ENCODE measurements at places on chromosomes 11 and 22.
A peak's percentile ranks its signal among the peaks of the same experiment; 100 is the strongest.

GRCh38 chr22:19892257-19892879 lies 37.7 kb upstream of the GNB1L start:
- DNase-seq: peak; percentile 31

DNA sequence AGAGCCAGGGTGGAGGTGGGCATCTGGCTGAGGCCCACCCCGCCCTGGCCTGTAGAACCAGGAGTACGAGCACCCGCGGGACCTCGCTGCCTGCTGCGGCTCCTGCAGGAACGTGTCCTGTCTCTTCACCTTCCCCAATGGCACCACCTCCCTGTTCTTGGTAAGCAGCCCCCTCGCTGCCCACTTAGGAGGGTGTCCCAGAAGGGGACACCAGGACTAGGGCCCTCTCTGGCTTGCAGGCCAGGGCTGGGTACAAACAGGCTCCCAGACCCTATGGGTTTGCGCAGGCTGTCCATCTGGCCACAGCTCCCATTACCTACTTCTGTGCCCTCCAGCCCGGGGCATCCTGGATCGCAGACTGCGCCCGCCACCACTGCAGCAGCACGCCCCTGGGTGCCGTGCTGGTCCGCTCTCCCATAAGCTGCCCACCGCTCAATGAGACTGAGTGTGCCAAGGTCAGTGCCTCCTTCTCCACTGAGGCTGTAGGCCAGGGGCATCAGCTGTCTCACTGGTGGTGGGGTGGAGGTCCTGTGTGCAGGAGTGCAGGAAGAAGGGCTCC lies 77.5 kb upstream of the MYOD1 start:
- DNase-seq: no peak

DNA sequence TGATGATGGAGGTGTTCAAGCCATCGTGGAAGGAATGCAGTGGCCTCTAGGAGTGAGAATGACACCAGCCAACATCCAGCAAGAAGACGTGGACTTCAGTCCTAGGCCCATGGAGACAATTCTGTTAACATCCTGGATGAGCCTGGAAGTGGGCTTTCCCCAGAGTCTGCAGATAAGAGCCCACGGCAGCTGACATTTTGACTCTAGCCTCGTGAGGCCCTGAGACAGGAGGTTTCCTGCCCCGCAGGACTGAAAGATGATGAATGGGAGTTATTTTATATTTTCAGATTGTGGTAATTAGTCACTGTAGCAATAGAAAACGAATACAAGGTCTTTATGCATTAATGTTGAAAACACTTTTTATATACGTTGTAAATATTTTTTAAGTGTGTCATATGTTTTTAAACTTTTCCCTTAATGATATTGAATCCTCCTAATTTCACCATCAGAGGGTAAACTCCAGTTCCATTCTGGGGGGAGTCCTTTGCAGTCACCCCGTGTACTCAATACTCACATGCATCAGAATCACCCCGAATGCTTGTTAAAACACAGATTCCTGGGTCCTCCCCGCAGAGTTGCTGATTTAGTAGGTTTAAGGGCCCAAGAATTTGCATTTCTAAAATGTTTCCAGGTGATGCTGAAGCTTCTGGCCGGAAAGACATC lies 570 bp upstream of the TPCN2 start:
- no peak for DNase-seq

DNA sequence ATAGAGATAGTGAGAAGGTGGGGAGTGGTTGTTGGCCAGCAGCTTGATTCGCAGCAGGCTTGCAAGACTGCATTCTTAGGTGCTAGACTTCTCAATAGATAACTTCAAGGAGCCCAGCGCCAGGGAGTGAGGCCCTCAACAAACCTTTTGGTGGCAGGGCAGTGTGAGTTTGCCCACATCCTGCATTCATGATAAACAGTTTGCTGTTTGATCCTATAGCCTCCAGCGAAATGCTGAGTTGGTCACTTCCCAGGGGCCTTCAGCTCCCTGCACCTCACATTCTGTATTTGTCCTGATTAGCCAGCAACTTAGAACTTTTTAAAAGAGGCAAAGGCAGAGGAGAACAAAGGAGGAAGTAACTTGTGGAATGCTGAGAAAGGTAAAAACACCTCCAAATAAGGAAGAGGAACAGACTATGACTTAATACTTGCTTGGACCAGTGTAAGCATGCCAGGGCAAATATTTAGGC lies 25.1 kb downstream of the OR10A6 start:
- DNase-seq: no peak

GRCh38 chr11:530960-531831 lies 4.2 kb downstream of the HRAS start:
- DNase-seq: no peak

GRCh38 chr22:20186871-20187546 lies 36.2 kb upstream of the CCDC188 start:
- no peak for DNase-seq

- no peak for DNase-seq
Measured at GRCh38 chr22:50606165-50606945, 5.8 kb downstream of the MAPK8IP2 start.

- DNase-seq: no peak
Measured at GRCh38 chr11:44624761-44625221, 59.3 kb downstream of the CD82 start.

DNA sequence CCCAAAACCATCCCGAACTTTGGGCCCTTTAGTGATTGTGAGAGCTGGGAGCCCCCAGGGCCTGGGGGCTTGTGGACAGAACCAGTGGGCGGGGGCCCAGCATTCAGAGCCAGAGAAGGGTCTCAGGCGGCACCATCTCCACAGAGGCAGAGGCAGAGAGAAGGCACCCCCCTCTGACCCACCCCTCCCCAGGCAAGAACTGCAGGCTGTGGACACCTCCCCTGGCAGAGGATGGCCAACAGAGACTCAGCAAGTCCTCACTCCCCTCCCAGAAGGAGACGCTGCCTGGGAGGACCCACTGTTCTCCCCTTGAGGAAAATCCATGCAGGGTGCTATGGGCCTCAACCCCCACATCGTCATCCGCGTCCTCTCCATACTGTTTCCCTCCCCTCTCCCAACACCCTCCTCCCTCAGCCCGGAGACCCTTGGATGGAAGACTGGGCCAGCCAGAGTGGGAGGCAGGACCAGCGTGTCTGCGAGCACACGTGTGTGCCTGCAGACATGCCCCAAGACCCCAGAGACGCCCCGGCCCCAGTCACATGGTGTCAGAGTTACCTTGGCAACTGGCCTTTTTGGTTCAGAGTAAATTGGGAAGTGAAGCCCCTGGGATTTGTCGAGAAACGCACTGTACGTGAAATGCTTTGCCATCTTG lies 42.6 kb downstream of the KCNC1 start:
- no peak for DNase-seq

- DNase-seq: no peak
Measured at GRCh38 chr11:114065094-114065493, 5.6 kb downstream of the ZBTB16 start.

GRCh38 chr11:130070846-130071200 lies 1.1 kb downstream of the APLP2 start:
- DNase-seq: no peak

DNA sequence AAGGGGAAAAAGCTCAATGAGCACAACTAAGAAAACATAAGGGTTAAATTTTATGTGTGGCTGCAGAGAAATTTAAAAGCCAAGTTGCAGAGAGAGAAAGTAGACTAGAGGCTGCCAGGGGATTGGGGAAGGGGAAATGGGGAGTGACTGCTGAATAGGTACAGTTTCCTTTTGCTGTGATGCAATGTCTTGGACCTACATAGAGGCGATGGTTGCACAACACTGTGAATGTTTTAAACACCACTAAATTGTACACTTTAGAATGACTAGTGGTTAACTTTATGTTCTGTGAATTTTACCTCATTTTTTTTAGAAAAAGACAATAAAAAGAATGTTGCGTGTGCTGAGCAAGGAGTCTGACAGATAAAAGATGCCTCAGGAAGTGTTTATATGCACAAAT lies 36.5 kb downstream of the TENM4 start:
- no peak for DNase-seq

DNA sequence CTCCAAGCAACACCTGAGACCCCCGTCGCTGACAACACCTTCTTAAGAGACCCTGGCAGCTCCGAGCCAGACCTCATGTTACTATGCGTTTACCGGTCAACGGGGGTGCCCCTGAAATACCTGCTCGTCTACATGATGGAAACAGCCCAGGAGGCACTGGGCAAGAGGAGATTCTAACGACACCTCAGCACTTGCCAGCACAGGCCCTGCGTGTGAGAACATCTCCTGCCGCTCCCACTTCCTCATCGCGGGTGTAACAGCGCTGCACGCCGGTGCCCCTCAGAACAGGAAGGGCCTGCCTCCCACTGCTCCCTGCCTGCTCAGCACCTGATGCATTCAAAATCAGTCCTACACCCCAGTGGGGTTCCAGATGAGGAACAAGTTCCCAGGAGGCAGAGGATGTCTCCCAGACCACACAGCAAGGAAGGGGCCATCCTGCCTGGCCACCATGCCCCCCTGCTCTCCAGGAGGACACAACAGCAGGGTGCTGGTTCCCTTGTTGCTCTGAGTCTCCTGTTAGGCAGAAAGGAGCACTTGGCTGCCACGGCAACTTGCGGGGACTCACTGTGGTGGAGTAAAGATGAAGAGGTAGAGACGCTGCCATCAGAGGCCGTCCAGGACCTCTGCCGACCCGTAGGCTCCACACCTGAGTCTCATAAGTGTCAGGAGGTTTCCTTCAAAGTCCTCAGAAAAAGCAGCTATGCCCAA lies 2.1 kb downstream of the TOLLIP start:
- no peak for DNase-seq

GRCh38 chr11:99773646-99774045 lies 752.9 kb downstream of the CNTN5 start:
- no peak for DNase-seq

- no peak for DNase-seq
Measured at GRCh38 chr22:39989633-39990032, 5.1 kb upstream of the FAM83F start.

- DNase-seq: no peak
Measured at GRCh38 chr11:73454987-73455386, 78.8 kb downstream of the RELT start.

GRCh38 chr11:121292495-121293287 lies at the start of gene SC5D:
SC5D (plus strand) TSS chr11:121292771; CDS start chr11:121303376, 10,605 bp downstream.
- DNase-seq: peak; percentile 92

DNA sequence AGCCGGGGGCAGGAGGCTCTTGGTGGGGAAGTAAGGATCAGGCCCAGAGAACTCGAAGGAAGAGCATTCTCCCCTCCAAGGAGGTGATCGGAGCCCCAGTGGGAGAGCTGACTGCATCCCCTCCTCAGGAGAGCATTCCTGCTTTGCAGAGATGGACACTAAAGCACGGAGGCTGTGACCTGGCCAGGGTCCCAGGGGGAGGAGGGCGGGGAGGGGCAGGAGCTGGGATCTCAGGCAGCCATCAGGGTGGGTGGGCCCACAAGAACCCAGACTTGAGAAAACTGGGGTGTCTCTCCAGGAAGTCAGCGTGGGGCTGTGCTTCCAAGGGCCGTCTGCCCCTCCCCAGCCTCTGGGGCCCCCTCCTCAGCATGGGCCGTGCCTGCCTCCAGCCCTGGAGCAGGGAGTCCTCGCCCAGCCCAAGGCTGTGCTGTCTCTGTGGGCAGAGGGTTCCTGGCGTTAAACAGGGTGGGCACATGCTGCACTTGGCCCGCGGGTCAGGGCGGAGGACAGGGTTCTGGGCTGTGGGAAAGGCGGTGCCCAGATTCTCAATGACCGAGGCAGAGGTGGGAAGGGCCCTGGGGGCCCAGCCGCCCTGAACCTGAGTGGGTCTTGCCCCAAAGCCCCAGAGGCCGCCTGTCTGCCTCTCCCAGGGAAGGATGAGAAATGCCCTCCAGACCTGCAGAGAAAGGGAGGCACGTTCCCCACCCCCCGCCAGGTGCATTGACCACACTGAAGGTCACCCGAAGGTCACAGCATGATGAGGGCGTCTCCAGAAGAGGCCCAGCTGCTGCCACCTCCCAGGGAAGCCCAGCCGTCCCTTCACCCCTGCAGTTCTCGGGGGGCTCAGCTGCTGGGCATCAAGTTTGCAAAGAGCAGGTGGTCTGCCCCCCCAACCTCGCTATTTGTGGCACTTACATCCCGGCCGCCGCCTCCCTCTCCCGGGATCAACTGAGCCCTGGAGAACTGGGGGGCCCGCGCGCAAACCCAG lies 643 bp downstream of the CEND1 start:
- DNase-seq: no peak

DNA sequence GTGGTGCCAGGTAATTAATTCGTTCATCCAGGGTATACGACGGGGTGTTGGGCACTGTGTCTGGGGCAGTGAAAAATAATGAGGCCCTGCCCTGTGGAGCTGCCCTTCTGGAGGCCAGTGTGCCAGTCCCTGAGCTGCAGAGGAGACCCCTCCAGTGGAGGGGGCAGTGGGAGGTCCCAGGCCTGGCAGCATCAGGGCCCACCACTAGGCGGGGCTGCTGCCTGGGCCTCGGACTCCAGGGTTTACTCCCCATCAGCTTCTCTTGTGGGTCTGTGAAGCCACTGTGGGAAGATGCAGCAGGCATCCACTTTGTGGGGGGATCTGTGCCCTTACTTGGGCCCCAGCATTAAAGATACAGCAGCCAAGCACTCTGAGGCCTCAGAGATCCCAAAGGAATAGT lies 17.4 kb upstream of the TMPRSS6 start:
- no peak for DNase-seq

DNA sequence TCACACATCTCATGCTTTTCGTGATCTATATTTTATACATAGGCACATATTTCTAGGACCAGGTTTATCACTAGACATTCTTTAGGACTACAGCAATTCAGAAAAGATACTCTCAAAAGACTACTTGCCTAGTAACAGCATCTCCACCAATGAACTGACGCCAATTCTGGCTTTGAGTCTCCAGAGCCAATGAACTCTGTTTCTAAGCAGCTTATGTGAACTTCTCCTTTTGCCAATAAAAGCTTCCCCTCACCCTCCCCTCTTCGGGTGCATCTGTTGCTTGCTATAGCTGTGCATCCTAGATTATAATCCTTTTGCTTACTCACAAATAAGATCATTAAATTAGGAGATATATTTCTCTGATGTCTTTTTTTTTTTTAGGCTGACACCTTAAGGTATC lies 11.4 kb upstream of the ANKK1 start:
- no peak for DNase-seq

GRCh38 chr11:134292661-134293060 lies 16.5 kb downstream of the GLB1L3 start:
- DNase-seq: no peak

GRCh38 chr11:123046473-123047259 lies 15.3 kb downstream of the HSPA8 start:
- no peak for DNase-seq

DNA sequence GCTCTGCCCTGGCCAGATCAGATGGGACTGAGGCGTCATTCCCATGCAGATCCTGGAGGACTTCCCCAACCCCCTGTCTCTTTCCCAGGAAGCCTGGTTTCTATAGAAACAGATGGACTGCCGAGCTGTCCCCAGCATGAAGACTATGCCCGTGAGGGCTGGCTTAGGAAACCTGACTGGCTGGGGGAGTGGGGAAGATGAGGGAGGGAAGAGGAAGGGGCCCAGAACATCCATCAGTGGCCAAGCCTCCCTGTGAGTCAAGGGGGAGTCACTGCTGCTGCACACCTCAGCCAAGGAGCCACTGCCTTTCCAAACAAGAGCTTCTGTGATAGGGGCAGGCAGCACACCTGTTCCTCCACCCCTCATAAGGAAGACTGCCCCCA lies 5.8 kb downstream of the TP53I11 start:
- no peak for DNase-seq
